ENCODE measurements at places on chromosomes 3 and 15.

DNA sequence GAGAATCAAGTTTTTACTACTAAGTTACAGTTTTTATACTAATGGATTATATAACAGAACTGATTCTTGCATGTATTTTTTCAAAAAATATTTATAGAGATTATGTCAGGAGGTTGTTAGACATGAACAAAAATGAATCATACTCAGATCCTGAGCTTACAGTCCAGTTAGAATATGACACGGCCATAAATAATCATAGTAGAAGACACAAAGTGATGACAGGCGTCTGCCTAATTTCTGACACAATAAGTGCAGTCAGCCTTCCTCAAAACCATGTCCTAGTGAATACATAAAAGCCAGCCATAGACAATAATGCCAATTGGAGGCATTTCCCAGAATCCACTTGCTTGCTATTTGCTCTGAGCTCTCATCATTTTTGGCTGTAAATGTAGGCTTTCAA is 81.7 kb upstream of the POU1F1 start:
- no peak for DNase-seq

- DNase-seq: no peak
These were observed 48.5 kb downstream of the CD47 start for GRCh38 chr3:108042300-108042699.

DNA sequence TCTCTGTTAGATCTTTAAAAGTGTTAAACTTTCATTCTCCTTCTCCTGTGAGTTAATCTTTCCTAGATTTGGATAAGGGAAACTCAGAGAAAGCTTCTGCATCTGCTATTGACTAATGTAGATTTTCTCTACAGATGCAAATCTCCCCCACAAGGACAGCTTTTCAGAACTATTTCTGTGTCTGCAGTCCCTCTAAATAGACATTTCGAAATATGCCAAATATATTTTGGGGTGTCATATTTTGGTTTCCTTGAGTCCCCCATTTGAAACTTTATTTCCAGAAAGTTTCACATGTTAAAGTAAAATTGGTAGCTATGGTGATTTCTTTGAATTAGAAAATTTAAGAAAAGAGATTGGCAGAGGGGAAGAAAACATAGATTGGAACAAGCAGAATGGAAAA is 852.3 kb upstream of the ALCAM start:
- DNase-seq: no peak

DNA sequence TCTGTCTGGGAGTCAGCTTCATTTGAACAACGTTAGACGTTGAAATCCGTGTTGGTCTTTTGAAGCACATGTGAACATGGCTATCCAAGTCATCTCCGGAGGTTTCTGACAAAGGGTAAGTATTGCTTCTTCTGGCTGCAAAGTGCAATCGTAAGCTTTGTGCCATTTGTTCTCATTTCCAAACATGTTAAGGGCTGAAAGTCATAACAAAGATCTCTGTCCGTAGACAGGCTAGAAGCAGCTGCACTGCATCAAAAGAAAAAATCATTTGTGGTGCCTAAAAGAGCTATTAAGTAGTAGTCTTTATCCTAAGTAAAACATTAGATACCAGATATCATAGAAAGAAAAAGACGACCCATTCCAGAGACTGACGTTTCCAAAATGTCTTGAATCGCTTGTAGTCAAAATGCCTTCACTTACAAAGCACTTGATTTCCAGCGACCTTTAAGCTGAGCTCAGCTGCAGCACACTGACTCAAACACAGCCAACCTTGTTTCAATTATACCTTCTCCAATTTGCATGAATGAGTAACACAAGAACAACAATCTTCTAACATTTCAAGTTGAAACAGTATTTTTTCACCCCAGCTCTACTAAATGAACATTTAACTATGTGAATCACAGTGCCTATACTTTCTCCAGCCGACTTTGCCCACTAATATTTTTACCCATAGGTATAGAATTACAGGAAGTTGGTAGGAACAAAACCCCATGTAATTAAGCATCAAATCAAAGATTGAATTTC is 76.6 kb downstream of the NEDD4 start:
- no peak for DNase-seq

DNA sequence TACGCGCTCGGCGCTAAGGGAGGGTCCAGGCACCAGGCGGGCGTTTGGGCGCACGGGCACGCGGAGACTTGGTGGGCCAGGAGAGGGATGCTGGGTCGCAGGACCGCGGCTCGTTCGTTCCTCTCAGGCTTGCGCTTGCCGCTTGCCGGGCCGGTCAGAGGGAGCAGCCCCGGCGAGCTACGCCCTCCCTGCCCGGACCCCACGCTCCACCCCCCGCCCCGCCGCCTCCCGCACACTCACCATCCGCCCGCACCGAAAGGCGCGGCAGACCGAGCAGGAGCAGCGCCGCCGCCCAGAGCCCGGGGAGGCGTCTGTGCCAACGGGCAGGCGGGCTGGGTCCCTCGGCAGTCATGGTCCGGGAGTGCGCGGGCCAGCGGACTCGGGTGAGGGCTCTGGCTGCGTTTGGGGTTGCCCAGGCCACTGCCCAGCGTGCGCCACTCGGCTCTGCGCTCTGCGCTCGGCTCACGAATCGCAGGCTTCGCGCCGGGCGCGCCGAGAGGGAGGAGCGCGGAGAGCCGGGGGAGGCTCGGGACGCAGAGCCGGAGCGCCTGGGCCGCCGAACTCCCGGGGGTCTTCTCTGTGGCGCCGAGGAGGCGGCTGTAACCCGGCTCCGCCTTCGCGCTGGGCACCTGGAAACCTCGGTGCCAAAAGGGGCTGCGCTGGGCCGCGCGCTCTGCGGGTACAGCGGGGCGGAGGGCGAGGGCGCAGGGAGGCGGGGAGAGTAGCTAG is at the start of gene SUSD5:
Gene SUSD5, minus strand, starts transcription at position 365 of the 729 bp plus-strand sequence. Its CDS starts 13 bp downstream, at position 352.
- DNase-seq: peak; percentile 67

DNA sequence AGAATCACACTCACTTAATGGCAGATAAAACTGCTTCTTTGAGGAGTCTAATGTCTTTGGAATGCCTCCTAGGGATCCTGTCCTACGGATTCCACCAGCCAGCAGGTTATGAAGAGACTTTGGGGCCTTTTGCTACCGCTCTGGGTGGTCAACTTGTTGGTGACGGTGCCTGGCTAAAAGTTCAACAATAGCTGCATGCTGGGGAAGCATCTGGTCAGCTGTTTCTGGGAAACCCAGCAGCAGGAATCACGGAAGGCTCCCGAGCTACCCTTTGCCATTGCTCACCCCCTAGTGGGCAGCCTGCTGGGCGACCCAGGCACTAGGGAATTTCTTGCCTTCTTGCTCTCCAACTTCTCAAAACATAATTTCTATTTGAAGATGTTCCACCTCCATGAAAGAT is 263.3 kb downstream of the NEK10 start:
- DNase-seq: no peak

- DNase-seq: no peak
These were observed 95.2 kb upstream of the RBMS3 start for GRCh38 chr3:29185706-29186105.

GRCh38 chr3:102451543-102451942 is 16.7 kb downstream of the ZPLD1 start:
- no peak for DNase-seq

GRCh38 chr3:2976212-2976611 is 134.0 kb downstream of the IL5RA start:
- DNase-seq: no peak

DNA sequence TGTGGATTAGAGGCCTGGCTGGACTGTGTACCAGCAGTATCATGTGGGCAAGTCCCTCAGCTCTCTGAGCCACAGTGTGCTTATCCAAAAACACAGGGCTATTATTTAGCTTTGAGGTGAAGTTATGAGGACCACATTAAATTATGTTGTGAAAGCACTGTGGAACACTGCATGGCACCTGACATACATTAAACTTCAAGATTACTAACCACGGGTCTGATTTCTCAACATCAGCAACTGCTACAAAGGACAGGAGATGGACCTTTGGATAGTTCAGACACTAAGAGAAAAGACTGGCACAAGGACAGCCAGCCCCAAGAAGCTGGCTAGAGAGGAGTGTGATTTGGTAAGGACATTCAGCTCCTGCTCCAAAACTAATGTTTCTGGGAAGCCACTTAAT is 21.3 kb downstream of the CLK3 start:
- no peak for DNase-seq

DNA sequence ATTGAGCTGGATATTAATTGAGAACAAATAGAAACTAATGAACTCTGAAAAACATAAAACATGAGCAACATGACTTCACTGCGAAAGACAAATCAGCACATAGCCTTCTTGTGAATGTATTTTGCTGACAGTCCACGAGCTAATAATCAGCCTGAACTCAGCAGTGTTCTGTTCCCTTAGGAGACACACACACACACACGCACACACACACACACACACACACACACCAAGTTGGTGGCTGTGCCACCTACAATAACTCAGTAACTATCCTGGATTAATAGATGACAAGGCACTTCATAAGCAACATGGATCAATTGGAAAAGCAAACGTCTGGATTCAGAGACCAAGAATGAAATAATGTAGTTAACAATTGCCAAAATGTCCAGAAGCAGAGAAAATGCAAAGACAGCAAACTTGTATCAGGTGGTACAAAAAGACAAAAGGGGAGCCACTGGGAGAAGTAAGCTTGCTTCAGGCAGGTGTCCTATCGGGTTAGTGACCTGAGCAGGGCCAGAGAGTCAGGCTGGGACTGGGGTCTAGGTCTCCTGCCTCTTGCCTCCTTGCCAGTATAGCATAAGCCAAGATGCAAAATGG is 20.5 kb upstream of the UBE2Q2 start:
- no peak for DNase-seq

DNA sequence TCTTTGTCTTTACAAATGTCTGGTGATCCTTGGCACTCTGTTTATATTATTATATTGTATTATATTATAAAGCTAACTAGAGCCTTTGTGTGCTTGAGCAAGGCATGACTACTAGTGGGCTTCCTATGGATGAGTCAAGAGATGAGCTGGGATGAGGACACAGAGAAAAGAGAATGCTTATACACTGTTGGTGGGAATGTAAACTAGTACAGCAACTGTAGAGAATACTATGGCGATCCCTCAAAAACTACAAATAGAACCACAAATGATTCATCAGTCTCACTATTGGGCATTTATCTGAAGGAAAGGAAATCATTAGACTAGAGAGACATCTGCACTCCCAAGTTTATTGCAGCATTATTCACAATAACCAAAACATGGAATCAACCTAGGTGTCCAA is 40.8 kb upstream of the MED12L start:
- DNase-seq: no peak

- DNase-seq: peak; percentile 39
These were observed 146.6 kb downstream of the TBL1XR1 start for GRCh38 chr3:177050501-177051237.

DNA sequence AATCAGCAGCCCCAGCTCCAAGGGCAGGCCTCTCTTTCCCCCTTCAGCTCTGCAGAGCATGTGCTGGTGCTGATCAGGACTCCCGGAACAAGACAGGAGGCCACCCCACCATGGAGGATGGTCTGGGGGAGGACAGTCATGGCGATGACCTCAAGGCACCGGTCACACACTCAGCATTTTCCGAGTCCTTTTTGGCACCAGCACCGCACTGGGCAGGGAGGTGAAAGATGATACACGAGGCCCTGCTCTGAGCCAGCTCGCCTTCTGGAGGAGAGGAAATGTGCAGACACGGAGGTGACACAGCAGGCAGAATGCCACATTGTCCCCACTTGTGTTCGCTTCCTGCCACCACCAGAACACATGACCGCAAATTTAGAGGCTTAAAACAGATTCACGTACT is 61.8 kb upstream of the SEC61A1 start:
- DNase-seq: no peak

GRCh38 chr3:16836505-16837237 is 48.1 kb upstream of the PLCL2 start:
- no peak for DNase-seq

DNA sequence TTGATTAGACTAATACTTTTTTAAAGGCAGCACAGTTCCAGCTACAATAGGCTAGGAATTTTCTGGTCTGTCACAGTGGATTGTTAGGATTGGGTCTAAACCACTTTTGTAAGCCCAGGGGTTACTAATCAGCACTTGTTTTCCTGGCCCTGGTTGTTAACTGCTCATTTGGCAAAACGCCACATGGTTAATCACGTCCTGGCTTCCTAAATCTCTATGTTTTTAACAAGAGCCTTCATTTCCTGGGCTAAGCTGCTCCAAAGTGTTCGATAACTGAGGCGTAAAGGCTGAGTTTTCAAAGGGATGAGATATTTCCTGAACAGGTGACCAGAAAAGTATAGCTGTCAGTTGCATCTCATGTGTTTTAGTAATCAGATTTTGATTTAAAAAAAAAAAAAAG is 38.9 kb upstream of the CLRN1 start:
- DNase-seq: no peak

DNA sequence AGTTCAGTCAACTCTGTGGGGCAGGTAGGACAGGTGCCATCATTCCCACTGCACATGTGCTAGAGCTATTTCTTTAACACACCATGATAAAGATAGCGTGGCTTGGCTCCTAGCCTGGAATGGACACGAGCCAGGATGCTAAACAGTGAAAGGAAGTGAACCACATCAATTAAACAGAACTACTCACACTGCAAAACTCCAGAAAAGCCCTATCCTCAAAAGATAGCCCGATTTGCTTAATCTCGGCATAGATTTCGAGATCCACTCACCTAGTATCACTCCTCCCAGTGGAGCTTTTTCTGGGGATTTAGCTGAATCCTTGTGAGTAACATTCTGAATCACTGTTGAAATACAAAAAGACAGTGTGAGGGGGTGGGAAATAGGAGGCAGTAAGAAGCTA is 118.0 kb downstream of the ABI3BP start:
- DNase-seq: no peak

GRCh38 chr3:45986303-45986982 is 9.2 kb downstream of the FYCO1 start:
- DNase-seq: no peak

DNA sequence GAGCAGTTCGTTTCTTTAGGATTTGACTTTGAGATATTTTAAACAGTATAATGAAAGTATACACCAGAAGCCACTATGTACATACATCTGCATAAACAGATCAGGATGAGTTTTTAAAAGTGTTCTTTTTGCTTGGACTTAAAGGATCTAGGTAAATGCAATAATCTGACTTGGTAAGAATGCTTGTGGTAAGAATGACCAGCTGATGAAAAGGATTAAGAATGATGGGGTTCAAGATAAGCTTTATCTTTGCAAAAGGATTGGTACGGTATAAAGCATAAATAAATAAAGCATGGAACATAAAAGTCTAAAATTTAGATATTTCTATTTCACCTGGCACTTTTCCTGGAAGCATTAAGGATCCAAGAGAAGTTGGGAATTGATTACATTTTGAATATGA is 9.8 kb upstream of the MME start:
- DNase-seq: no peak

DNA sequence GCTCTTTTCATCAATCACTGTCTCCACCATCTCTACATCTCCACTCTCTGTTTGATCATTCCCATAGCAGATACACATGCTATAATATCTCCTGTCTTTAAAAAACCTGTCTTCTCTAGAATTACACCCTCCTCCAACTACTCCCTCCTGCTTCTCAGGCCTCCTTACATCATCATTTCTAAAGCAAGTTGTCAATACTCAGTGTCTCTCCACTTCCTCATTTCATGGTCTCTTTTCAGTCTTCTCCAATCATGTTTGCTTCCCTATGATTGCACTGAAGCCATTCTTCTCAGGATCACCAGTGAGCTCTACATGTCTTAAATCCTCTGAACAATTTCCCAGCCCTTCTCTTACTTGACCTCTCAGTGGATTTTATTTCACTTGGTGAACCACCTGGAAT is 87.0 kb upstream of the ZNF280D start:
- DNase-seq: no peak

All from HAP-1 (cell line).